ENCODE measurements at places on chromosomes 2 and 18.
A peak's percentile ranks its signal among the peaks of the same experiment; 100 is the strongest.

DNA sequence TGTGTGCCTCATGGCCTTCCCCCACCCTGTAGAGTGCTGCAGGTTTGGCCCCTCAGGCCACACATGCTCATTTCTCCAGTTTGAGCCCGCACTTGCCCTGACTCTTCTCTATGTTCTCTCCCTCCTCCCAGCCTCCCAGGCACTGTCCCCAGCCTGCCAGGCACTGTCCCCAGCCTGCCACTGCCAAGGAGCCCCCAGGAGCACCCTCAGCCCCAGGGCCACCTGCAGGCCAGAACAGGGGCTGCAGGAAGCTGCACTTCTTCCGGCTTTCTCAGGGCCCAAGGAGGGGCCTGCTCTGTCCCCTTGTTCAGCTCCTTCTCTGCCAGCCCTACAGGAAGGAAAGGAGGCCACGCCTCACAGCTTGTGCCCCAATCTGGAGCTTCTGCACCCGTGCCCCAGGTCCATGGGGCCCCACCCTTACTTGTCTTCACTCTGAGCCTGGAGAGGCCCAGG, 31.6 kb downstream of the CYP26B1 start:
- no peak for DNase-seq

- DNase-seq, result no peak
These were observed 27.8 kb downstream of the SLC14A1 start for GRCh38 chr18:45751766-45752165.

- no peak for DNase-seq
These were observed 55.8 kb upstream of the SLC35F5 start for GRCh38 chr2:113812204-113812603.

DNA sequence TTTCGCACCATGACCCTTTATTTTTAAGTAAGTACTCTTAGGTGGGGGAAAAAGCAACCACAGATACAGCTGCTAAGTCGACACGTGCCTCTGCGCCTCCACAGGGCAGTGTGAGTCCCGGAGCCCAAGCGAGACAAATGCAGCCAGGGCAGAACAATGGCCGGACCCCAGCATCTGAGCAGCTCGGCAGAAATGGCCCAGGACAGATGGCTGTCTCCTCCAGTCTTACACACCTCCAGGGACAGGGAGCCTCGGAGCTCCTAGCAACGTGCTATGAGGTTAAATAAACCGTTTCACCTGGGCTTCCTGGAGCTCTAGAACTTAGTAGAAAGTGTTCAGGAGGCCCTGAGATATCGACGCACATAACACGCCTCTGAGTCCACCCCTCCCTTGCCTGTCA, 47.3 kb upstream of the SALL3 start:
- no peak for DNase-seq

DNA sequence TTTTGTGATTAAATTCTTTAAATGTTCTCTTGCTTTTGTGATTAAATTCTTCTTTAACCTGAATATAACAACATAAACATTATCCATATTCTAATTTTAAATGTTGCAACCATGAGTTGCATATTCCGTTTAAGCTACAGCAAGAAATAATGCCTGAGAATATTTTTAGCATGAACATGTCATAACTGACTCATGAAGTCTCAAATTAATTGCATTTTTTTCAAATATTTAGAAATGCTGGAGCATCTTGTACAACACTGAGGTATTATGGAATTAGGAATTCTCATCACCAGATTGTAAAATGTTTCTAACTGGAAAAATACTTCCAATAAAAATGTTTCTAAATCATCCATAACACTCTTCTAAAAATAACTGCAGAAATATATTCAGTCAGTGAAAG, 14.7 kb downstream of the ROCK2 start:
- DNase-seq, result no peak

DNA sequence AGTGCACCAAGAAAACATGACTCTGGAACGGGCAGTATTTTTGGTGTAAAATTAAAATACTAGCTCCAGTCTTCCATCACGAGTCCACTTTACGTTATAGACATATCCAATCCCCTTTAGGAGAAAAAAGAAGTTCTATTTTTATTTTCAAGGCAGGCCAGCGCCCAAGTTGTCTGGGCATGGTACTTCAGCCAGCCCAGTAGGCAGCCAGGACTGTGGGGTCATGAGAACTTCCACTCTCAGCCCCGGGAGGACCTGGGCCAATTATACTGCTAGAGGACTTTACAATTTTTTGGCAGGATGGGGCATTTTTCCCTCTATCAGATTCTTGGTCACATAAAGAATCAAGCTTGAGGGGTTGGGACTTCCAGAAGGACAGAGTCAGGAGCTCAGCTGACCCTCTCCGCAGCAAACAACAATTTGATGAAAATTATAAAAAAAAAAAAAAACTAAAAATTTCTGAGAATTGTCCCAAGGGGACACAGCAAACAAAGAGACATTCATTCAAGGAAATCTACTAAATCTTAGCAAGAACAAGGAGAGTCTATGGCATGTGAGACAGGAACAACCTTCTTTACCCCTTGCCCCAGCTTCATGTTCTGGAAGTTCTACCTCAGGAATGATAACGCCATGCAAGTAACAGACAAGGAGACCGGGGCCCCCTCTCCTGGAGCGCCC, 37.3 kb upstream of the B3GNT2 start:
- DNase-seq, result no peak

DNA sequence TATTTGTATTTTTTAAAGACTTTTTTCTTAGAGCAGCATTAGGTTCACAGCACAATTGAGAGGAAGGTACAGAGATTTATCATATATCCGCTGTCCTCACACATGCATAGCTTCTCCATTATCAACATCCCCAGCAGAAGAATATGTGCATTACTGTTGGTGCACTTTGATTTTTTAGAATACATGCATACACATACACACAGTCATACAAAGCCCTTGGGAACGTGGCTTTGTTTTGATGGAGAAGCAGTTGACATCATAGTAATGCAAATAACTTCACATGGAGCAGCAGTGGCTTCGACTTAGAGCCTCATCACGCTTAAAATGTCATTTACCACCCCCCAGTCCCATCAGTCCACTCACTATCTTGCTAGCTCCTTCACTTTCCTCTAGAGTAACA, 26.5 kb downstream of the CYP26B1 start:
- no peak for DNase-seq

DNA sequence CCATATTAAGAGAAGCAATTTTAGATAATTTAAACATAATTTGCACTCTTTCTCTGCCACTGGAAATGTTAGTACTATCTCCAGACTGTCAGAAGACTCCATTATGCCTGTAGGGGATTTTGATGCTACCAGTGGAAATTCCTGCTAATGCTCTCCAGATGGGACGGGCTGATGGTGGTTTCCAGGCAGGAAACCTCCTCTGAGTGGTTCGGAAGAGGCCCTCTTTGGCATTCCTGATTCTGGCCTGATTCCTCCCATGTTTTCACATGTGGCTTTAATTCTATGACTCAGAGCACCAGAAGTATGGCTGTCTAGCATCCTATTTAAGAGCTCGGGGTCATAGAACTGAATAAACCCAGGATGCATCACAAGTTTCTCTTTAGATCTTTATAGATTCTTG, 70.9 kb upstream of the ST6GAL2 start:
- DNase-seq, result peak; percentile 79

DNA sequence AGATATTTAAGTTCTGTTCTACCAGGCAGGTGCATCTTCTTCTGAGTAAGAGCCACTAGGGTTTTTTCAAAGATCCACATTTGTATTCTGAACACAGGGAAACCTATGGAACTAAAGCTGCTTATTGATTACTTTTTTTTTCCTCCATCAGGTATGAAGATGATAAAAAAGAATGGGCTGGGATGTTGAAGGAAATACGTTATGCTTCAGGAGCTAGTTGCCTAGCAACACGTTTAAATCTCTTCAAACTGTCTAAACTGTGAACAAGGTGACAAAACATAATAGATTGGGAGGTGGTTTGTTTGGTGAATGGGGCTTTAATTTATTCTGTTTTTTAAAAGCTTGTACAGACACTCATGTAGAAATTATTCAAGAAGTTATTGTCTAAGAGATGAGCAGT, 15.9 kb downstream of the KLHL41 start:
- no peak for DNase-seq

GRCh38 chr2:180311-180710, 83.5 kb downstream of the SH3YL1 start:
- DNase-seq, result no peak

- no peak for DNase-seq
These were observed 312.3 kb upstream of the KCNJ3 start for GRCh38 chr2:154386186-154386585.

- no peak for DNase-seq
These were observed 135.4 kb downstream of the TMEM17 start for GRCh38 chr2:62370321-62371250.

- no peak for DNase-seq
These were observed 214.2 kb downstream of the MTX2 start for GRCh38 chr2:176483476-176483875.

GRCh38 chr2:188512456-188512855, 220.8 kb downstream of the GULP1 start:
- DNase-seq, result peak; percentile 63

DNA sequence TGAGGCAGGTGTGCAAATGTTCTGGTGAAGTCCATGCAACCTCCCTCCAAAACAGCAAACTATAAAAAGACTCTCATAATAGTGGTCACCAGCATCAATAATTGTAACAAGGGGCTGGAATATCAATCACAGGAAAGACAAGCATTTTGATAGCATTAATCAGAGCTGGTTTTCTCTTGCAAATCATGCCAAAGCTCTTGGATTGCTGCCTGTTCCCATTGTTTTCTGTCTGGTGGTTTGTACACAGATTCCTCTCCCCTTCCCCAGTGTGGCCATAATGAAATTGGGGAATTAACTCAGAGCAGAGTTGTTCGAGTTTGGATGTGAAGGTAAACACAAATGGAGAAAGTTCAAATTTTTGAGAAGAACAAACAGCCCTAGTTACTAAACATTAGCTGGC, 134.2 kb downstream of the CDCA7 start:
- DNase-seq, result no peak

DNA sequence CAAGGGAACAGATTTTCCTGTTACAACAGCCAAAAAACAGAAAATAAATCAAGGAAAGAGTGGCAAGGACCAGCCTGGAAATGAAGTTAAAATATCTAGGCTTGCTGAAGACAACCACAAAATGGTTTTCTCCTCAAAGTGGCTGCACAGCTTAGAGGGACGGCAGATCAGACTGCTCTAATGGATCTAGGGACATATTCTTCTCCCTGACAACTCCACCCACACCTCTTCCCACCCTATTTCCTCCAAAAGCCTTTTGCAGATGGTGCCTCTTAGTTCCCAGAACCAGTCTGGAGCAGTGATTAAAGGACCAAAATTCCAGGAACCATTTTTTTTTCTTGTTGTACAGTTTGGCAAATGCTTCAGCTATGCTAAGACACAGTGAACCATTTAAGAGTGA, 220.2 kb upstream of the SIX2 start:
- DNase-seq, result no peak

- no peak for DNase-seq
These were observed 54.0 kb upstream of the COL5A2 start for GRCh38 chr2:189233527-189233926.

GRCh38 chr2:55014962-55015939, 35.0 kb downstream of the RTN4 start:
- DNase-seq, result no peak

DNA sequence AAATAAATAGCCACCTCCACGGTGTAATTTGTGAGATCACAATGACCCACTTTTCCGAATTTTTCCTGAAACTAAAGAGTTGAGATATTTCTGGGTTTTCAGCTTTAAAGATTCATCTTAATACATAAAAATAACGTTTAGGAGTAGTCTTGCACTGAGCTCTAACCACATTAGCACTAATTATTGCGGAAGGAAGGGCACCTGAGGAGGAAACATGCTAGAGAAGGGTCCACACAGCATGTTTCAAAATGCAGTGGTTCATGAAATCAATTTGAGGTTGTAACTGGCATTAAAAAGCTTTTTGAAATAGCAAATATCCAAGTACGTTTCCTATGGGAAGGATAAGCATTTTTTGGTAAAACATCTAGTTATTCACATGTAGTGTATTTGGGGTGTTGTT, 8.4 kb downstream of the INPP4A start:
- no peak for DNase-seq

DNA sequence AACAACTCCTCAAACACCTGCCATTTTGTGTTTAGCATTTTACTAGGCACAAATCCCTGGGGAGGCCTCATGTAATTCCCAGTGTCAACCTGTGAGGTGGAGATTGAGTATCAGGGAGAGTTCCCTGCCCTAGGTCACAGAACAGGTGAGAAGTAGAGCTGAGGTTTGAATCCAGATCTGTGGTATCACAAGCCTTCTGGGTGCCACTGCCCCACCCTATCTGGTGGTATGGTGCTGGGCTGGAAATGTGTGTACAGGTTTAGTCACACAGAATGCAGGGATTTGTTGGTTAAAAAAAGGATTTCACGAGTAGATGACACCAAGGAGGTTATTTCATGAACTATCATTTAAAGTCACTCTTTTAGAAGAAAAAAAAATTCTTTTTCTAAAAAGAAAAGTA, 35.7 kb upstream of the PKDCC start:
- DNase-seq, result no peak

DNA sequence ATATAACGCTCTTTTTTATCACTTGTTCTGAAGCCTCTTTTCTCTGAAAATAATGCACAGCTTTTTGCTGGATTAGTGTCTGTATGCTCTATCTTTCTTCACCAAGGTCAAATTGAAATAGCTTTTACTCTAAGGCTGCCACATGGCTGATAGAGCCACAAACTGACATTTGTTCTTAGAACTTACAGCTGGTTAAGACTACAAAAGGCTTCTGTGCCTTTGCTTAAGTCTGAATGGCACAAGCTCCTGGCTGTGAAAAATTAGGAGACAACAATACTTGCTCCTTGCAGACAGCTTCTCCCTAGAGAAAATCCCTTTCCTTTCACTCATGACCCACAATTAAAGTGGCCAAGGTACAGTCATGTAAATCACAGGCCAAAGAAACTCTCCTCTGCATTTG, 515.3 kb downstream of the DSC3 start:
- DNase-seq, result no peak

DNA sequence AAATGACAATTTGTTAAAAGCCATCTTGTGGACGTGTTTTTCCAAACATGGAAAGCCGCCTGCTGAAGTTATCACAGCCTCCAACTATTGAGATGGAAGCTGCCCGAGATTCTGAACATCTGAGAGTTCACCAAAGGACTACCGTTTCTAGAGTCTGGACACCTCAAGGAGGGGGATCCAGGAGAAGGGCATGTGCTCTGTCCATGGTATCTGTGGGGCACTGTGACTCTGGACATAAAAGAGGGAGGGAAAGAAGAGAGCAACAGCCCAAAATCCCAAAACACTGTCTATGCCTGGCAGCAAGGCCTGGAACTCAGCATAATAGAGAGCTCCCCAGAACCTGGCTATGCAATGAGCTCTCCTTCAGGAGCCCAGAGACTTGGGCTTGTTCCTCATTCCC, 319.9 kb downstream of the EN1 start:
- DNase-seq, result no peak

DNA sequence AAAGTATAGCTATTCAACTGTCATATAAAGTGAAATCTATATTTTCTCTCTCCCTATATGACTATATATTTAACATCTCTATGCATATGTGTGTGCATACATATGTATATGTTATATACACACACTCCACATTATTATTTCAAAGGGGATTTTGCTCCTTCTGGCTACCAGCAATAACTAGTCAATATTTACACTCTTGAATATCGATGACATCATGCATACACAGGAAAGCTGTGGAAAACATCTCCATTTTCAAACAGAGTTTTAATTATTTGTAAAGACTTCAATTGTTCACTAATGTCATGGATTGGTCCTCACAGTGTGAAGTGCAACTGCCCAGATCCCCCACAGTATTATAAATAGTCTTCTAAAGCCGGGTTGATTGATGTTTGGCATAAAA, 195.9 kb upstream of the TCF4 start:
- DNase-seq, result no peak
